ENCODE measurements at places on chromosomes 11 and 22.

- no peak for DNase-seq
Observed at GRCh38 chr11:65316227-65317024, 1.8 kb downstream of the CDC42EP2 start.

DNA sequence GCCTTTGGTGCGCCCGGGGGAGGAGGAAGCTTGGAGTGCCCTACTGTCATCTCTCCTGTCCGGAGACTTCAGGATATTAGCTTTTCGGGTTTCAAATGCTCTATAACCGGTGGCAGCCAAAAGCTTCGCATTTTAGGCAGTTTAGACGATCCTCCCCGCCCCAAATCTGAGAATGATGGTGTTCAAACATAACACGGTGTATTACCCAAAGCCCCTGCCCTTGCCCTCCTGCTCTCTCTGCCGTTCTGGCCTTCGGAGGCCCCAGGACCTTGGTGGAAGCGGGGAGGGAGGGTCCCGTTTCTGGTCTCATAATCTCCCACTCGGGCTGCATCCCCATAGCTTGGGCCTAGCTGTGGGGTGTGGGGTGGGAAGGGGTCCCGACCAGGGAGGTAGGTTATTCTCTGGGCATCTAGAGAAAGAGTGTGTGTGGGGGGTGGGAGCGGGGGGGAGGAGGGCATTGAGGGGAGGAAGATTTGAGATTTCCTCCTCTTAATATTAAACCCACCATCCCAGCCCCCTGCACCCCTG, 2.3 kb downstream of the PKNOX2 start:
- no peak for DNase-seq

GRCh38 chr11:72066855-72067254, 13.5 kb downstream of the NUMA1 start:
- DNase-seq, result no peak

DNA sequence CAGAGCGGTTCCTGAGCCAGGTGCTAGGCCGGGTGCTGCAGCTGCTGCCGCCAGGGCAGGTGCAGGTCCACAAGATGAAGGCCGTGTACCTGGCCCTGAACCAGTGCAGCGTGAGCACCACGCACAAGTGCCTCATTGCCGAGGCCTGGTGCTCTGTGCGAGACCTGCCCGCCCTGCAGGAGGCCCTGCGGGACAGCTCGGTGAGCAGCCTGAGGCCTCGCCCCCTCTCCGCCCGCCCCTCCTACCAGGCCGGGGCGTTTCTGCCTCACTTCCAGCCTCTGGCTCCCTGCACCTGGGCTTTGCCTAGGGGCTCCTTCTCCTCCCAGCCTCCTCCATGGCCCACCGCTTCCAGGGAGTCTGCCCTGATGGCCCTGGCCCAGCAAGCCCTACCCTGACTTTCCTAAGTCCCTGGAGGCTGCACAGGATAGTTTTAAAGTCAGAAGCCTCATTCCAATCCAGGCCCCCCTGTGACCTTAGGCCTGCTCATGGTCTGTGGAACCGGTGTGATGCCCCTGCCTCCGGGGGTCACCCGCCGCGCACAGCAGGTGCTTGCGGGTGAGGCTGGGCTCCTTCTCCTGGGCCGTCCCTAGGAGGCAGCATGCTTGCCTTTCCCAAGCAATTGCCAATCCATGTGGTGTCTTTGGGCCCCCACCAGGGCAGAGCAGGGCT, 5.5 kb downstream of the TCIRG1 start:
- no peak for DNase-seq

GRCh38 chr11:118610225-118610772, 2.9 kb downstream of the PHLDB1 start:
- DNase-seq, result no peak

- no peak for DNase-seq
Observed at GRCh38 chr11:134685793-134686380, 273.8 kb upstream of the B3GAT1 start.

- DNase-seq, result no peak
Observed at GRCh38 chr22:49435596-49435995, 392.1 kb downstream of the BRD1 start.

GRCh38 chr22:24319451-24319850, 48.8 kb downstream of the SPECC1L start:
- DNase-seq, result no peak

GRCh38 chr11:8375932-8376331, 112.3 kb upstream of the LMO1 start:
- no peak for DNase-seq

GRCh38 chr11:71491940-71492339, 35.1 kb upstream of the KRTAP5-7 start:
- no peak for DNase-seq

GRCh38 chr11:111589114-111589513, 13.1 kb upstream of the SIK2 start:
- no peak for DNase-seq

GRCh38 chr11:62137881-62138629, 14.2 kb downstream of the INCENP start:
- DNase-seq, result no peak

- DNase-seq, result no peak
Observed at GRCh38 chr11:124586238-124586860, 16.6 kb downstream of the OR8A1 start.

GRCh38 chr11:17541330-17541885, 2.8 kb downstream of the USH1C start:
- no peak for DNase-seq

GRCh38 chr11:10771457-10771856, 20.4 kb downstream of the CTR9 start:
- DNase-seq, result no peak

Measured in T-helper 2 cell (primary cell).